ENCODE measurements at places on chromosomes 16 and 17.
A peak's percentile ranks its signal among the peaks of the same experiment; 100 is the strongest.

DNA sequence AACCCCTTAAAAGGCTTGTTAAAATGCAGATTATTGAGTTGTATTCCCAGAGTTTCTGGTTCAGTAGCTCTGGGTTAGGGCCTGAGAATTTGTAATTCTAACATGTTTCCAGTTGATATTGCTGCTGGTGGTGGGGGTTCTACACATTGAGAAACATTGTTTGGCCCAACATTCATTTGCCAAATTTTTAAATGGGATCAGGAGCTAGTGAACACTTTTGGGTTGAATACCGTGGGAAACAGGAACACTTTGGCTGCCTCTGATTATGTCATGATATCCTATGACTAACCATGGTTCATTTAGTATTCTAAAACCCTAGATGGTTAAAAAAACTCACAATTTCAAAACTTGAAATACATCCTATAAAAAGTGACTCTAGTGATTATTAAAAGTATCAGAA is 89.3 kb downstream of the RPGRIP1L start:
- no peak for DNase-seq

GRCh38 chr16:57997528-57998265 is 2.8 kb downstream of the ZNF319 start:
- DNase-seq = no peak

GRCh38 chr17:33263396-33263795 is 29.7 kb downstream of the ASIC2 start:
- DNase-seq = no peak

DNA sequence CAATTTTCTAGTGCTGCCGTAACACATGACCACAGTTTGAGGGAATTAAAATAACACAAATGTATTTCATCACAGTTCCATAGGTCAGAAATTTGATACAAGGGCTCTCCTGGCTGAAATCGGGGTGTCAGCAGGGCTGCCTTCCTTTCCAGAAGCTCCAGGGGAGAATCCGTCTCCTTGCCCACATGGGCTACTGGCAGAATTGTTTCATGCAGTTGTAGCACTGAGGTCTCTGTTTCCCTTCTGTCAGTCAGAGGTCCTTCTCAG is 20.5 kb downstream of the EIF4A3 start:
- DNase-seq = no peak

- no peak for DNase-seq
These were observed 30.8 kb upstream of the CALB2 start for GRCh38 chr16:71327720-71328119.

GRCh38 chr16:85296859-85297660 is 184.8 kb upstream of the CIBAR2 start:
- DNase-seq = peak; percentile 82

All from Karpas-422 (cell line).